ENCODE measurements at places on chromosomes 12 and 14. TPM values are rescaled to one million over a fixed set of nuclear protein-coding genes. Genes with fewer than 3 reads are reported as not detected.

GRCh38 chr14:72638021-72638420 is 255.9 kb downstream of the DPF3 start:
- no peak for DNase-seq

- DNase-seq = peak; percentile 75
These were observed 894 bp downstream of the KRT8 start for GRCh38 chr12:52903855-52904508.

Gene MGAT4C
- 6.3 TPM for total RNA-seq

DNA sequence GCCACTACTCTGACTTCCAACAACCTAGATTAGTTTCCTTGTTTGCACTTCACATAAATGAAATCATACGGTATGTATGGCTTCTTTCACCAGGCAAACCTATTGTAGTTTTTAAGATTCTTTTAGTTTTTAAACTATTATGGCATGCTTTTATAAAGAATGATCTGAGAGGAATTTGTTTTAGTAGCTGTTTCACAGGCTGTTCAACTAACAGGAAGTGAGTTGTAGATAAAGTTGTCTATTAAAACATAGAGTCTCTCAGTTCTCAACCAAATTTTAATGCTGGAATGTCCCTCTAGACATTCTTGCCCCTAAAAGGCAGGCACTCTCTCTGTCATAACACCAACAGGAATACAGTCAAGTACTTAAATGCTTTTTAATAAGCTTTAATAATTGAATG is 102.7 kb upstream of the DACT1 start:
- no peak for DNase-seq

DNA sequence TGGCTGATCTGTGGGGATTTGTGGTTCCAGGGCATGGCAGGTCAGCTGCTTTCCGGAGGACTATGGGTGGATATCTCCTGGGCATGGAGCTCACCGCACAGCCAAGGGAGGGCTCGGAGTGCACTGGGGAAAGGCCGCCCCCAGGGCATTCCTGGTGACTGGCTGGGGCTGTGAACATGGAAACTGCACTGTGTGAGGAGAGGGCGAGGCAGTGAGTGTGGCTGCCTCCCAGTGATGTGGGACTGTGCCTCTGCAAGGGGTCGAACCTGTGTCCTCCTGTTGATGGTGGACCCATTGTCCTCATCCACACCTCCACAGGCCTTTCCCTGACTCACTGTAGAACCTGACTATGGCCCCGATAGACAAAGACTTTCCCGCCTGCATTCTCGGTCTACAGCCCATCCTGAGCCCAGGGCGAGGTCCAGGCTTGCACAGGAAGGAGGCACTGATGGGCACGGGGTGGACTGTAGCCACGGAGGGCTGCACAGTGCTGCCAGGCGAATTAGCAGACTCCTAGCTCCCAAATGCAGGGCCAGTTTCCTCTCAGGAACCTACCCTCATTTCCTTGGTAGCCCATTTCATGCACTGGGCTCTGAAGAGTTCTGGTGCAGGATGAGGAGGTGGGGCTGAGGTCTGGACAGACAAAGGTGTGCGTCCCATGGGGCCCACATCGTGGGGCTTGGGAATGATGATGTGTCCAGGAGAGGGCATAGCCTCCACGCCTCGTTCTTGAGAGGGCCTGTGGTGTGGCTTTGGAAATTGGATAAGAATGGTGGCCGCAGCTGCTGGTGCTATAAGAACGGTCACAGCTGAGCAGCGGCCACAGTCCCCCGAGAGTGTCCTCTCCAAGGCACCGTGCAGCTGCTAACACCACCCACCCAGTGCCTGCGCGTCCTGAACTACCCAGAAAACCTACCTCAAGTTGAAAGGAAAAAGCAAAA is 415.1 kb downstream of the TMEM121 start:
- no peak for DNase-seq

- no peak for DNase-seq
These were observed 83.0 kb upstream of the LGR5 start for GRCh38 chr12:71356569-71356968.

Gene ACRBP
- total RNA-seq = 3.9 TPM

DNA sequence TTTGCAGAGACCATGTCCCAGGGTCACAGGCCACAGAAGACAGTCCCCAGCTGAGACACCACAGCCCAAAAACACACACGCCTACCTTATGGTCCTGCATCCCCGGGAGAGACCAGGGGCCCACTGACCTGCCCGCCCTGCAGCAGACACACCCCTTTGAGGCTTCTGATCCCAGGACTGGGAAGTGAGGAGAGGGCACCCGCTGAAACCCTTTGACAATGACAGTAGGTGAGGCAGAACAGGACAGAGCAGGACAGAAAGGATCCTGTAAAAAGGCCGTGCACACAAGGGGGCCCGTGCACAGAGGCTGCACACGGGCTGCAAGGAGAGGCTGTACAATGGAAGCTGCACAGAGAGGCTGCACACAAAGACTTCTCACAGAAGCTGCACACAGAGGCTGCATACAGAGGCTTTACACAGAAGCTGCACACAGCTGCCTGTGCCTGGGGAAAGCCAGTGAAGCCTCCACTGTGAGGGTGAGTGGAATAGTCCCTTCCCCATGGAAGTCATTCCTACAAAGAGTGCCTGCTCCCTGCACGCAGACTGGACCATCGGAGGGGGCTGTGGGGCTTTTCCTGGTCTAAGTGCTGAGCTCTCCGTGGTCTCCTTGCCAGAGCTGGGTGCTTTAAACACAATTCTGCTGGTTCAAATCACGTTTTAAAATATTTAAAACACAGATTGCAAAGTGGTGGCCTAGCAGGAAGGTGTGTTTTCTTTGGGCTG is 16.6 kb upstream of the SFSWAP start:
- DNase-seq = peak; percentile 44

Gene RNASE3
- not detected for total RNA-seq

GRCh38 chr12:2411616-2412304 is 359.0 kb downstream of the CACNA1C start:
- no peak for DNase-seq

Gene APOF
- not detected for total RNA-seq

- no peak for DNase-seq
These were observed 127.3 kb downstream of the NCOR2 start for GRCh38 chr12:124440031-124440626.

- DNase-seq = no peak
These were observed 2.9 kb upstream of the FAR2 start for GRCh38 chr12:29146196-29146595.

DNA sequence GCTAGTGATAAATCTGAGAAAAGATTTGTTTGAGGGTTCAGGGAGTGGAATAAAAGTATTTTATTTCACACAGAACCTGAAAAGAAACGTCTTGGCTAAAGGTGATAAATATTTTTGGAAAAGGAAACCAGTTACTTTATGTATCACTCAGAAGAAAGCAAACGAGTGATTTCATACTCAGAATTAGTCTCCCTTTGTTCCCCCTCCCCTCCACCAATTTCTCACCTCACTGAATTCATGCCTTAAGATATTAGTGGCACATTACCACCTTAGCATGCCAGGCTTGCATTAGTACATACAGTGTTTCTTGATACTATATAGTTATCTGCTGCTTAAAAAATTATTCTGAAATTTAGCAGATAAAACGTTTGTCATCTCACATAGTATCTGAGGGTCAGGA is 28.2 kb downstream of the G2E3 start:
- DNase-seq = no peak

GRCh38 chr12:12081836-12082497 is 11.2 kb downstream of the BCL2L14 start:
- no peak for DNase-seq

GRCh38 chr12:30853561-30854133 is 72.9 kb upstream of the TSPAN11 start:
- no peak for DNase-seq

- DNase-seq = no peak
These were observed 440.7 kb upstream of the PDE3A start for GRCh38 chr12:19927661-19928060.

GRCh38 chr12:2244013-2244861 is 191.4 kb downstream of the CACNA1C start:
- no peak for DNase-seq

GRCh38 chr14:85934123-85934885 is 404.4 kb downstream of the FLRT2 start:
- DNase-seq = no peak

DNA sequence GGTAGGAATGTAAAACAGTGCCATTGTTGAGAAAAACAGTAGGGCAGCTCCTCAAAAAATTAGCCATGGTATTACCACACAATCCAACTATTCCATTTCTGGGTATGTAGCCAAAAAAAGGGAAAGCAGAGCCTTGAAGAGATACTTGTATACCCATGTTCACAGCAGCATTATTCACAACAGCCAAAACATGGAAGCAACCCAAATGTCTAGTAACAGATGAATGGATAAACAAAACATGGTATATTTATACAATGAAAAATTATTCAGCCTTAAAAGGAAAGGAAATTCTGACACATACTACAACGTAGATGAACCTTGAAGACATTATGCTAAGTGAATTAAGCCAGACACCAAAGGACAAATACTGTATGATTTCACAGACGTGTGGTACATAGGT is 67.6 kb upstream of the GNG2 start:
- no peak for DNase-seq

GRCh38 chr12:52826611-52827498 is 7.3 kb downstream of the KRT79 start:
- DNase-seq = no peak

- DNase-seq = no peak
These were observed 21.1 kb upstream of the VWF start for GRCh38 chr12:6145564-6145963.

DNA sequence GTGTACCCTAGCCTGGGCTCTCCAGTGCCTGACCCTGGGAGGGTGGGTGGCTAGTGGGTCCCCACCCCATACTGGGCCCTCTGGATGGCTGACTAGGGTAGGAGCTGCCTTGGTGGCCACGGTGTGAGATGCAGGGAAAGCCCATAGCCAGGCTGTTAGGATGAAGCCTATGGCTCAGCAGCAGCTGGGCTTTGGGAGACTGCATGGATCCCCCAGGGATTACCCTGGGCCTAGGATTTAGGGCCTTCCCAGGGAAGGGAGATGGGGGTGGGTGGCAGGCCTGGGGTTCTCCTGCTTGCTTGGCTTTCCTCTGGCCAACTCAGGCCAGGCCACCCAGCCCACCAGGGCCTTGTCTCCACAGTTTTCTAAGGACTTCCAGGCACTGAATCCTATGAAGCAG is 6.3 kb downstream of the GSTZ1 start:
- DNase-seq = no peak

DNA sequence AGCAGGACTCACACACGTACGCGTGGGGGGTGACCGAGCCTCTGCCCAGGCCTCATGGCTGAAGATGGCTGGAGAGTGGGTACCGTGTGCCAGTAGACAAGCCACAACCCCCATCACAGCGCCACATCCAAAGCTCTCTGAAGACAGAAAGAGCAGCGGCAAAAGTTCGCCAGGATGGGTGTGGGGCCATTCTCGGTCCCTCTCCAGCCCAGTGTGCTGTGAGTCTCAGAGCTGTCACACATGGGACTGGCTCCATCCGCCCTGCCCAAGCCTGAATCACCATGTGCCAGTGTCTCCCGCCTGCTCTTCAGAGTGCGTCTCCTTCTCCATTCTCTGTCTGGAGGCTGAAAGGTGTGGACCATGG is 5.7 kb downstream of the TMEM179 start:
- no peak for DNase-seq

Gene KCNA5
- 0.98 TPM for total RNA-seq

DNA sequence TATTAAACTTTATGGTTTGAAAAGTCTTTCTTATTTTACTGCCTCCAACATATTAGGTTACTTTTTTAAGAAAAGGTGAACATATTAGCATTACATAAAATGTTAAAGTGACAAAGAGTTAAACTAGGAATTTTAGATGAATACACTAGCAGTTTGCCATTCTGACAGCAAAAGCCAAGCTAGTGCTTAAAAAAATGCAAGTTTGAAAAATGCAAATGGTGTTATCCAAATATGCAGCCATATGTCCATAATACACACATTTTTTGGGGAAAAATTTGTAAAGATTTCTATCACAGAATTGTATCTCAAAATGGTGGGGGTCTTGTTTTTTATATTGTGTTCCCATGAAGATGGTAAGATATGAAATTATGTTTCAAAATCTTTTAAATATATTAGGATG is 466.1 kb downstream of the FOXG1 start:
- DNase-seq = no peak

DNA sequence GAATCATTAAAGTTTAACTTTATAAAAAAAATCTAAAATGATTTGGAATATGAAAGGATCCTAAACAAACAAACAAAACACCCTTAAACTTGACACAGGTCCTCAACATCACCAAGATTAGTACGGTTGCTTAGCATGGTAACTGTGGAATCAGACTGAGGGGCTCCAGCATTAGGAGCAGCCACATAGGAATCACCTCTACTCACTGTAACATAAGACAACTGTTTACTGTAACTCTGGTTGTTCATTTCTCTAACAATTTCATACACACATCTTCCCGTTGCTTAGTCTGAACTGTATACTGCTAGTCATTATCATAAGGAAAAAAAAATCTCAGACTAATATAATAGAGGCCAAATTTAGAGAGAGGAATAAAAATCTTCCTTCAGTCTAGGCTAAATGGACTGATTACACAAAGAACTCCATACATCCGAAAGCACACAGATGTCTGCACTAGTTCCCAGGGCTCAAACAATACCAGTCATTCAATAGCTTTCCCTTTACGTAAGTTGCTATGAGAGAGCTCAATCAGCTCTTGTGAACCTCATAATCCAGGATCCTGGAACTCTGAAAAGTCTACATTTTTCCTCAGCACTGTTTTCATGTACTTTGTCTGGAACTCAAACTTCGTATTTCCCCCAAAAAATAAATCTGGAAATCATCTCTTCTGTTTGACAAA is 26.0 kb downstream of the LRP6 start:
- no peak for DNase-seq

- DNase-seq = no peak
These were observed 13.5 kb downstream of the GSC start for GRCh38 chr14:94756310-94756882.

- DNase-seq = no peak
These were observed 485.9 kb downstream of the APAF1 start for GRCh38 chr12:99130808-99131553.

Gene SIX1
- total RNA-seq = 1.00 TPM

- DNase-seq = no peak
These were observed 67.3 kb upstream of the HOXC13 start for GRCh38 chr12:53871367-53871766.

GRCh38 chr14:65159281-65160062 is 57.2 kb upstream of the MAX start:
- DNase-seq = no peak

GRCh38 chr14:76710056-76711010 is 50.9 kb upstream of the VASH1 start:
- peak; percentile 6 for DNase-seq

DNA sequence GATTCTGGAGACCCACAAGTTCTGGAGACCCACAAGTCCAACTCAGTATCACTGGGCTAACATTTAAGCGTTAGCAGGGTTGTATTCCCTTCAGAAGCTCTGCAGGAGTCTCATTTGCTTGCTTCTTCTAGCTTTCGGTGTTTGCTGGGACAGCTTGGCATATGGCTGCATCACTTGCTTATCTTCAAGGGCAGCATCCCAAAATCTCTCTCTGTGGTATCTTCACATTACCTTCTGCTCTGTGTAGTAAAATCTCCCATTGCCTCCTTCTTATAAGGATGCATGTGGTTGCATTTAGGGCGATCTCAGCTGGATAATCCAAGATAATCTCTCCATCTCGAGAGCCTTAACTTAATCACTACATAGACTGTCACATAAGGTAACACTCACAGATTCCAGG is 7.3 kb upstream of the CNTN1 start:
- no peak for DNase-seq

Gene ARID4A
- 21.9 TPM for total RNA-seq
